Activated CD4-positive, alpha-beta T cell treated with anti-CD3 and anti-CD28 coated beads, Interleukin-2, amount 50 U/mL, for 4 hours (primary cell): ENCODE measurements at places on chromosomes 11 and 22.

DNA sequence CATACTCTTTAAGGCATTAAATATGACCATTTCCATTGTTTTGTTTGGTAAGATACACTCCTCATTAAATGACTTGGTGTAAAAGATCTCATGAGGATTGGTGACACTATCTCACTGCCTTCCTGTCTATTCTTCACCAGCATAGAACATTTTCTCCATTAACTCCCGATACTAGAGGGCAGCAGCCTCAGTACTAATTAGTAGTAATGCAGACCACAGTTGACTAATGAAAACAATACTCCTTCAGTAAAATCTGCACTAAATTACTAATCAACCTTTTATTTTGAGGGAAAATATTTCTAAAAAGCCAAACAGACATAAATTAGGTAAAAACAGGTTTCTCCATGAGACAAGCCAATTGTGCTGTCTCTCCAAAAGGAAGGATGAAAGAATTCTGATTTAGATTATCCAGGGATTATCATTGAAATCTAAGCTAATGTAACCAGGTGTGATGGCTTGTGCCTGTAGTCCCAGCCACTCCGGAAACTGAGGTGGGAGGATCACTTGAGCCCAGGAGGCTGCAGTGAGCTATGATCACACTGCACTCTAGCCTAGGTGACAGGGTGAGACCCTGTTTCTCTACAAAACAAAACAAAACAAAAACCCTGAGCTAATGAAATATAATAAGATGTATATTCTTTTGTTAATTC, 9.4 kb downstream of the PGM2L1 start:
- DNase-seq: peak; percentile 70

GRCh38 chr11:78961247-78961646, 386.6 kb upstream of the NARS2 start:
- DNase-seq: no peak

GRCh38 chr11:28223577-28223976, 115.4 kb downstream of the METTL15 start:
- no peak for DNase-seq

GRCh38 chr11:86138958-86139357, 70.1 kb upstream of the PICALM start:
- DNase-seq: no peak

- DNase-seq: no peak
These were observed 90.0 kb downstream of the MICAL2 start for GRCh38 chr11:12200279-12200990.

DNA sequence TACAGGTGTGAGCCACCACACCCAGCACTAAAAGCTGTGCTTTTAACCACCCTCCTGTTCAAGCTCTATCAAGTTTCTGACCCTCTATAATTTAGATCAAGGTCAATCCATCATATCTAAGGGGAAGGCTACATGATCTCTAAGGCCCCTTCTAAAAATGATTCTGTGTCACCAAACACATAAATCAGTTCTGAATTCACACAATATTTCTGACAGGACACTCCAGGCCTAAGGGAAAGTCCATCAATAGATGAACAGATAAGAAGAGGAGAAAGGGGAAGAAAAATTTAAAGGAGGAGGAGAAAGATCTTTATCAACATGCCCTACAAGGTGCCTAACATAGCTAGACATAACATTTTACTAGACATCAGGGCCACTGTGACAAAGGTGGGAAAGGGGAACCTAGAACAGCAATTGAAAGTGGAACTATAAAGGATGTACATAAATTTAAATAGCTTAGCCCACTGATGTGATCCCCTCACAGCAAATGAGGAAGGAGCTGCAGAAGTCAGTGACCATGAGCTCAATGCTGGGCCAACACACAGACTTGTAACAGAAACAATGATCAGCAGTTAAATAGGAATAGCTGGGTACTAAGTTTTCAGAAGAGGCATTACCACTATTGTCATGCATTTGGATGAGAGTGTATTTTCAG, 4.7 kb downstream of the PRCP start:
- no peak for DNase-seq

GRCh38 chr22:37018815-37019308, 385 bp downstream of the TST start:
- DNase-seq: no peak

DNA sequence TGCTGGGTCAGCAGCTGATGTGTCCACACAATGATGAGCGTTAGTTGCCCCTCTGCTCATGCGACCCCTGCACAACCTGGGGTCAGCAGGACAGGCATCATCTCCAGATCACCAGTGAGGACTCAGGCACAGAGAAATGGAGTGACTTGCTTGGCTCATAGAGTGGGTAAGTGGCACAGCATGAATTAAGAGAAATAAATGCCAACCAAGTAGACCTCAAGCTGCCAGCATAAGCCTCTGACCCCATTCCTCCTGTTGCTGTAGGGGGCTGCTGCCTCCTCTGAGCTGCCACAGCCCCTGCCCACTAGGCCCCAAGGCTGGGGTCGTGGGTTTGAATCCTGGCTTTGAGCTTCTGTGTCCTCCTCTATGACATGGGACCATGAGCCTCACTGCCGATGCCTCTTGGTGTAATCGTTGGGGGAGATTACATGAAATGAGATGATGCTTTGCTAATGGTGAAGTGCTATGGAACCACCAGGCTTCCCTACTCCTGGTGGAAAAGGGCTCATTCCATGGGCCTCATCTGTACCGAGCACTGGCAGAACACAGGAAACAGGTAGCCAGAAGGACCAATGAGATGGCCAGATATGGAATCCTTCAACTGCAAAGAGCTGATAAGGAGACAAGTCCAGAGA, 33.6 kb downstream of the LRRC32 start:
- DNase-seq: no peak

DNA sequence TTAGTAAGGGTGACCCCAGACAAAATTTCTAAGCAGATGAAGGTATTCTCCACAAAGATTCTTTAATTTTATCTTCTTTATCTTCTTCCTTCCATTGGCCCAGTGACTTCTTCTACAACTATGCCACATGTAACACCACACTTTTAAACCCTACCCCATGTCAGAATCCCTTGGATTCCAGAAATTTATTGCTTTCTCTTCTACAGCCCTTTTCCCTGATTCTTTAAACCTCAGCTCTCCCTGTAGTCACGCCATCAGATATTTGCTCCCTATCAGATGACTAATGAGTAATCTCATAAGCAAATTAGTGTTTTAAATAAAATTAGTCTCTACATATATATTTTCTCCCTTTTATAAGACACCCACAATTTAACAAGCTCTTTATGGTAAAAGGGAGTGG, 423.4 kb upstream of the CHORDC1 start:
- DNase-seq: no peak

- no peak for DNase-seq
These were observed 19.3 kb upstream of the TMEM191C start for GRCh38 chr22:21447694-21448402.

DNA sequence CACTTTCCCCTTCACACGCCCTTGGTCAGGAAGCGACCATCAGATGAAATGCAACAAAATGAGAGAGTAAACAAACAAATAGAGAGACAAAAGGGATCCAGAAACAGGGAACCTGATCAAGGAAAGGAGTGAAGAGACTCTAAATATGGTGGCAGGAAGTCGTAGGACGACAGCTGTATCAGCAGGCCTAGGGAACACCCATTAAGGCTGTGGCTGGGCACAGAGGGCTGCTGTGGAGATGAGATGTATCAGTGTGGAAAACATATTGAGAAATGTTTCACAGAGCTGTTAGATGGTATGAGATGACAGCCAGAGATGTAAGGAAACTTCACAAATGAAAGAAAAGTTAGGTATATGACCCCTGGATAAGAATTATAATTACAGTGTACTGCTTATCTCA, 155.8 kb upstream of the MTMR2 start:
- no peak for DNase-seq

DNA sequence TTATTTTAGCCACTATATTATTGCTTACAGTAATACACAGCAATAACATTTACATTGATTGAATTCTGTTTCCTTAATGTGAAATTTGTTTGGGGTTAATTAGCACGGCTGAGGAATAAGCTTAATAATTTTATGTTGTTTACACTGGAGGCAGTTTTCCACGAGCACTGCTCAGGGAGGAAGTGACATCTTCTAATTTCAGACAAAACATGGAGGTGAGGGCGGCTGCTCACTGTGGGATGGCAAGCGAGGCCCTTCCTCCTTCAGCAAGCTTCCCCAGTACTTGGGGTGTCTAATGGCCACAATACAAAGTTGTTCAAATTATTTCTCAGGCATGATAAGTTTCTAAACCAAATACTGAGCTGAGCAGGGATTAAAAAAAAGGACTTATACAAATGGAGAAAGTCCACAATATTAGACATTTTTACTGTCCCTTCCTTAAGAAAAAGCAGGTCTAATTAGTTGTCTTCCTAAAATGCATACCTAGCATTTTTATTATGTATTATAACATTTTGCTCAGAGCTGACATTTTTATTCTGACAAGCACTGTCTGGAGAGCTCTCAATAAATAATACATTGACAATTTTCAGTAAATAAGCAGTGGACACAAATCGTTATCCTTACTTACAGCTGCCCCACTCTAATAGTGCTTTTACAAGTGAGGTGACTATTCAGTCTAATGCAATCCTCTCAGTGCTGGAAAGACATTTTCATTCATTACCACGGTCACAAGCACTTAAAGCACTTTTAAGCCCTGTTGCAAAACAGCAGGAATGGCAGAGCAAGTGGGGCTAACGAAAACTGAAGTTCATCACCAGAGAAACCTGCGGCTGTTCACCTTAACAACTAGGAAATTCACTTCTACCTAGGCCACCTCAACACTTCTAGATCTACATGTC, 56.2 kb downstream of the SOX6 start:
- DNase-seq: no peak

DNA sequence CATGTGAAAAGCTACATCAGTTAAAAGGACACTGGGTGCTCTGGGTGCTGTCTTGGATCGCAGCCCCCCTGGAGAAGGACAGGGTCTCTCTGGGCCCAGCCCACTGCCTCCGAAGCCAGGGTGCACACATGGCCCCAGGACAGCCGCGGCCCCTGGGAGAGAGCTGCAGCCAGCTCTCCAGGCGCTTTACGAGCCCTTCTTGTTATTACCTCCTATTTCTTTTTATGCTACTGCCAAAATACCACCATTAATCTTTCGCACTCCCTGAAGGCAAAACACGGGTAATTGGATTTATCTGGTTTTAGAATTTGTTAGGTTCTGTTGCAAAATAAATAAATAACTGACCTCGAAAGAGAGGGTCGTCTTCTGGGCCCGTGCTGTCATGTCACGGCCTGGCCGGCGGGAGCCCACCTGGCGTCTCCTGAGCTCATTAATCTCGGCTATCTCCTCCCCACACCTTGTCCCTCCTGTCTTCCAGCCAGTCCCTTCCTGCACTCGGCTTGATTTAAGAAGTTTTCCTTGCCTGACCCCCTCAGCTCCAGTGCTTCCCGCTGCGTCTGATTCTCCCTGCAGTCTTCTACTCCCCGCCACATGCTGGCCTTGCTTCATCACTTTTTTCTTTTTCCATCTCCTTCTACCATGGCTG, 611.7 kb downstream of the OPCML start:
- no peak for DNase-seq

GRCh38 chr22:20810645-20811044, 36.7 kb downstream of the SERPIND1 start:
- DNase-seq: no peak

DNA sequence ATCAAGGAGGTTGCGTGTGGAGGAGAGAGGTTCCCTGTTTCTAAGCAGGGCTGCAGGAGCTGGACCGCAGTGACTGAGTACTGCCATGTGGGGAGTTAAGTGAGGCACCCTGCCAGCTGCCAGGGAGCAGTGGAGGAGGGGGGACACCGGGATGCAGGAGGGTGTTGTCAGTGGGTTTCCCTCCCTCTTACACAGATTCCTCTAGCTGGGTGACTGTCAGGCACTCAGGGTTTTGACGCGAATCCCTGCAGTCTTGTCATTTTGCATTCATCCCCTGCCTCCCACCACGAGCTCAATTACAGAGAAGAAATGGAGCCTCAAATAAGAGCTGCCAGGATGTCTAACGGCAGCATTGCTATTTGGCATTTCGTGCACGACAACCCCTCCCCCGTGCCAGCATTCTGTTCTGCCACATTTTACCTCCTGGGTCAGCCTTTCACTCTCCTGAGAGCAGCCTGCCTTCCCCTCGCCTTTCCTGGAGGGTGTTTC, 119.8 kb upstream of the SORL1-AS1 start:
- no peak for DNase-seq

GRCh38 chr11:119739021-119739703, 10.2 kb upstream of the NECTIN1 start:
- DNase-seq: no peak

- DNase-seq: no peak
These were observed at the start of gene CST6 for GRCh38 chr11:66011785-66012303. CST6 (plus strand) TSS chr11:66012008; CDS start chr11:66012045, 37 bp downstream.

DNA sequence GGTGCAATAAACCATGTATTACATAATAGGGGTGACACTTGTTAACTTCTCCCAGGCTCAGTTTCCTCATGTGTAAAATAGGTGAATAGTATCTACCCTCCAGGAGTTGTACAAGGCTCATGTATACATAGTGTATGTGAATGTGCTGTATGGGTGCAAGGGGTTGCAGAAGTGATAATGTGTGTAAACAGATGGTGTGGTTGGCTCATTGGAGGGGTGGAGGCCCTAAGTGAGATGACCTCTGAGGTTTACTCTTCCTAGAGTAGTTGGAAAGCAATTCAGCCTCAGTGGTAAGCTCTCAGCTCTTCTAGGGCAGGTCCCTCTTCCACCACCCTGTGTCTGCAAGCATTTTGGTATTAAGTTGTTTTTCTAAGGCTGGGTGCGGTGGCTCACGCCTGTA, 102.4 kb downstream of the PTPRJ start:
- no peak for DNase-seq

- no peak for DNase-seq
These were observed 26.8 kb downstream of the CTR9 start for GRCh38 chr11:10777806-10778205.

DNA sequence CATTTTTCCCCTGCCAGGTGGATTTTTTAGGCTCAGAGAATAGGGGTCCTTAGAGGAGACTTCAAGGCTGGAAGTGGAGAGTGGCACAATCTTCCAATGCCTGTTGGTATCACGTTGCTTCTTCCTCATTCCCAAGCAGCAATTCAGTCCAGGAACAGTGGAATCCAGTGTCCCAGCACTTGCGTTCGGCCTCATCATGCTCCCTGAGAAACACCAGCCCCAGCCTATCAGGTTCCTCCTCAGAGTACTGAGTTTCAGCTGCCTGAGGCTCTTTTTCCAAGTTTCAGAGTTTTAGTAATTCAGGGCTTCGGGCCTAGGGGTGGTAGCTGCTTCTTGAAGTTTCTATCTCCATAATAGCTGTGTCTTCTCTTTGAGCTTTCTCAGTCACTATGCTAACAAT, 31.9 kb upstream of the NRGN start:
- no peak for DNase-seq
